Motor neuron (in vitro differentiated cells): ENCODE measurements at places on chromosomes 7 and 10. TPM values are rescaled to one million over a fixed set of nuclear protein-coding genes. Genes with fewer than 3 reads are reported as not detected.

DDC gene
- total RNA-seq = 6.0 and 8.2 TPM in 2 replicates

C7orf33 gene
- not detected in 2 replicates for total RNA-seq

HHEX gene
- 0.36 TPM in 1 of 2 replicates, not detected in the other for total RNA-seq

PRR15 gene
- 0.18 and 0.25 TPM in 2 replicates for total RNA-seq

ENTPD1 gene
- total RNA-seq = 1.4 and 1.6 TPM in 2 replicates

KLF14 gene
- 0.09 and 0.17 TPM in 2 replicates for total RNA-seq
